CD4-positive, alpha-beta T cell treated with Interleukin-1 beta for 1 hour (primary cell): ENCODE measurements at places on chromosomes 11 and 22.

DNA sequence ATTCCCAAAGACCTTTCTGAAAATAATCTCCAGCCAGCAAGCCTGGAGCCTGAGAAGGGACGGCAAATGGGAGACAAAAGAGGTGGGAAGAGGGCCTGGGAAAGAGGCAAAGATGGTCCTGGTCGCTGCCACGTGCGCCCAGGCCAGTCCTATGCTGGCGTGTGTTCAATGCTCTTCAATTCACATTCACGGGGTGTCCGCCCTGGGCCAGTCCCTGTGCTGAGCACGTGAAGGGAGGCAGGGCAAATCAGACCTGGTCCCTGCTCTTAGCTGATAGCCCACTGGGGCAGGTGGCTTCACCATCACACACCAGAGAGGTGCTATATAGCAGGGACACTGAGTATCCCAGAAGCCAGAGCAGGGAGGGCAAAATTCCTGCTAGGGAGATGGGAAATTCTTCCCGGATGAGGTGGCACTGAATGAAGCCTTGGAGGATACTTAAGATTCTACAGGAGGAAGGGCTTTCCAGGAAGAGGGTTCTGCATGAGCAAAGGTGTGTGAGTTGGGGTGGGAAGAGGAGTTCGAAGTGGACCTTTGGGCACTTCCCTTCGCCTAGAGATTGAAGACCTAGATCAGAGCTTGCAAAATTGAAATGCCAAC lies 148.2 kb downstream of the CHST1 start:
- no peak for DNase-seq

- peak; percentile 56 for DNase-seq
Observed at GRCh38 chr11:2377511-2378443, 667 bp downstream of the CD81 start.

GRCh38 chr11:32080361-32080980 lies 10.4 kb upstream of the RCN1 start:
- DNase-seq: no peak

GRCh38 chr11:58829786-58830185 lies 14.7 kb downstream of the GLYATL2 start:
- DNase-seq: no peak
